ENCODE measurements at places on chromosomes 12 and 14. TPM values are rescaled to one million over a fixed set of nuclear protein-coding genes. Genes with fewer than 3 reads are reported as not detected.

GRCh38 chr12:96334502-96334901, 65.7 kb downstream of the CDK17 start:
- no peaks in the 10 kb centered on the region for H3K4me1 ChIP-seq
- DNase-seq: no peak
- H3K36me3 ChIP-seq: no peaks in the 10 kb centered on the region
- H3K27me3 ChIP-seq: no peaks in the 10 kb centered on the region

DNA sequence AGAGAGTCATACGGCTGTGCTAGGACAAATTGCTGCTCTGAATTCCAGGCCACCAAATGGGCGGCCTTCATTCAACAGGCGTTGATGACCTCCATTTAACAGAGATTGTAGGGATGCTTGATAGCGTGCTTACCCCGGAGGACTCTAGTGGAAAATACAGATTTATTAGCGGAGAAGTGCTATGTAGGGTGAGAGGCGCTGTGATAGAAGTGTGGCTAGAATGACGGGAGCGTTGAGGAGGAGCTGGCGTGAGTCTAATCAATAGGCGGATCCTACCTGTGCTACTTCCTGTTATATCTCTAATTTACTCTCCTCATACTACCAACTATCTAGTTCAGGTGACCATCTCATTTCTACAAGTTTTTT, 668 bp downstream of the MRPS35 start:
- DNase-seq: no peak
- no peaks in the 10 kb centered on the region for H3K36me3 ChIP-seq
- H3K4me3 ChIP-seq: peak overlapping the region; percentile 98
- no peaks in the 10 kb centered on the region for H3K4me1 ChIP-seq

DNA sequence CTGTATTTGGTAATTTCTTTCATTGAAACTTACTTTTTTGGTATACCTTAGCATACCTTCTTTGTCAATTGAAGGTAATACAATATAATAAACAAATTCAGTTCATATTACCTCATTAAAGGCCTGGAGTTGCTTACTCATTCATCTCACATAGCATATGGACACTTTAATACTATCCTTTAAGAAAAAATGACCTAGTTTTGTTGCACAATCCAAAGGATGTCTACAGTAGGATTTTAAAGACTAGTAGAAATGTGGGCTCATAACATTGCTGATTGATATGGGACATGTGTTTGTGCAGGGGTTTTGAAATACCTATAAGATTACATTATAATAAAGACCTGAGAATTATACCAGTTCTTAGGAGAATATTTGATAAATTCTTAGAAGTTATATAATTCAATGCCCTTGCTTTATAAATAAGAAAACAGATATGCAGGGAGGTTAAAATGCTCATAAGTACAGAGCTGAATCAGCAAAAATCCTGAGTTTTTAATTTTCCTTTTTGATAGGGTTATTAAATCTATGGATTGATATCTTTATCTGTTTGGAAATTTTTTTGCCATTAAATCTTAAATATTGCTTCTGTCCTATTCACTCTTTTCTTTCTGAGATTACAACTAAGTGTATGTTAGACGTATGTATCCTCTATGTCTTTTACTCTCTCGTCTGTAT, 352.1 kb downstream of the ATP23 start:
- H3K36me3 ChIP-seq: no peaks in the 10 kb centered on the region
- no peak for DNase-seq
- H3K27ac ChIP-seq: no peak overlapping the region
- H3K27me3 ChIP-seq: no peaks in the 10 kb centered on the region

DNA sequence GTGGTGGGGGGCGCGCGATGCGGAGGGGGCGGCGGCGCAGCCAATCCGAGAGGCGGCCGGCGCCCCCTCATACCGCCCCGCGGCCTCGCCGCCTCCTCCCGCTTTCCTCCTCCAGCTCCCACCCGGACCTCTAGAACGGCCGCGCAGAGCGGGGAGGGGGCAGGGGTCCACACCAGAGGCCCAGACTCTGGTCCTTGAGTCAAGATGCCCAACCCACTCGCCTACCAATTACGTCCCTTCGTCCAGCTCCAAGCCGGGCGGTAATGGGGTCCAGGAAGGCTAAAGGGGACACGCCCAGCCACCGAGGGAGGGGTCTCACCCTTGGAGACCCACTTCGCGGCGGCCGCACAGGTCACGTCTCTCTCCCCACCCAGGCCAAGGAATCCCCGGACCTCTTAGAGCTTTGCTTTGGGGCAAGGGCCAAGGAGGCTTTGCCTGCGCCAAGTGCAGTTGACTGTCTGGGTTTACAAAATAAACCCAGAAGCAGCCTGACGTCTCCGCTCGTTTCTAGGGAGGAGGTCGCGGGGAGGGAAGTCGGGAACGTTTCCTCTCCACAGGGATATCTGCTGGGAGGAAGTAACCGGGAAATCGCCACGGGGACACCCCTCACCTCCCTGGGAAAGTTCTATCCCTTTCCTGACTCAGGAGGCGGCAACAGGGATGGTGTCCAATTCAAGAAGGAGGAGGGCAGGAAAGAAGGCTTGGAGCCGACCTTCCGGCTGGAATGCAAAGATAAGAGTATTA, 394 bp upstream of the AMIGO2 start:
- H3K27ac ChIP-seq: peak overlapping the region; percentile 77
- H3K36me3 ChIP-seq: no peaks in the 10 kb centered on the region
- peaks cover 9% of the 10 kb centered on the region for H3K27me3 ChIP-seq
- no peaks in the 10 kb centered on the region for H3K4me1 ChIP-seq
- H3K4me3 ChIP-seq: peak overlapping the region; percentile 55

GRCh38 chr12:92619026-92619425, 83.8 kb upstream of the PLEKHG7 start:
- H3K27ac ChIP-seq: no peak overlapping the region
- H3K4me3 ChIP-seq: no peak overlapping the region
- no peaks in the 10 kb centered on the region for H3K4me1 ChIP-seq
- no peaks in the 10 kb centered on the region for H3K36me3 ChIP-seq
- no peak for DNase-seq

DNA sequence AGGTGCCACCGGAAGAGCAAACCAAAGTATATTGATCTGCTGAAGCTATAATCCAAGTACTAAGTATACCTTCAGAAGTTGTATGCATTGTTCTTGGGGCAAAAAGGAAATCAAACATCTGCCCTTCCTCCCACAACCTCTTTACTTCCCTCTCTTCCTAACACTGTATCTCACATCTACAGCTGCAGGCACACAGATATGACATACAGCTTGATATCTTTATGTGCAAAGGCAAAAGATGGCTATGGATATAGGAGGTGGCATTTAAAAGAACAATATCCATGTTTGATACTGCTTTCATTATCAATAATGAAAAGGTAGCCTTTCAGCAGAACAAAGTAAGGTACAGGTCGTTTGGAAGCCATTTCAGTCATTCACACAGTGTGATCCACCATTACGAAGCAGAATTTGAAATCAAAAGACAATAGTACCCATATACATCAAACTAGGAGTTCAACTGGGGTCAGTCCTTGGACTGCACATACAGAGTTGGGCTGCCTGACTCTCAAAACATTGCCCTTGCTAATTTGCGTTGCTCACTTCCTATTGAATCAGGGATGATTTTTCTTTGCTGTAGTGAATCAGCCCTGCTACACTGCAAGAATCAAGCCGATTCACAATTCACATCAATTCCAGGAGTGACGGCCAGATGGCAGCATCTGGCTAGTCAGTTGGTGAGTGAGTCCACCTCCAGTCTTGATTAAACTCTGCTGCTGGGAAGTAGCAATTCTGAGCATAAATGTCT, 8.9 kb downstream of the ANG start:
- H3K27ac ChIP-seq: no peak overlapping the region
- DNase-seq: peak; percentile 80
- no peaks in the 10 kb centered on the region for H3K36me3 ChIP-seq
- no peaks in the 10 kb centered on the region for H3K27me3 ChIP-seq

GRCh38 chr12:31236998-31237637, 88.8 kb downstream of the SINHCAF start:
- H3K4me3 ChIP-seq: no peak overlapping the region
- no peak overlapping the region for H3K27ac ChIP-seq
- H3K27me3 ChIP-seq: no peaks in the 10 kb centered on the region
- no peaks in the 10 kb centered on the region for H3K4me1 ChIP-seq

DNA sequence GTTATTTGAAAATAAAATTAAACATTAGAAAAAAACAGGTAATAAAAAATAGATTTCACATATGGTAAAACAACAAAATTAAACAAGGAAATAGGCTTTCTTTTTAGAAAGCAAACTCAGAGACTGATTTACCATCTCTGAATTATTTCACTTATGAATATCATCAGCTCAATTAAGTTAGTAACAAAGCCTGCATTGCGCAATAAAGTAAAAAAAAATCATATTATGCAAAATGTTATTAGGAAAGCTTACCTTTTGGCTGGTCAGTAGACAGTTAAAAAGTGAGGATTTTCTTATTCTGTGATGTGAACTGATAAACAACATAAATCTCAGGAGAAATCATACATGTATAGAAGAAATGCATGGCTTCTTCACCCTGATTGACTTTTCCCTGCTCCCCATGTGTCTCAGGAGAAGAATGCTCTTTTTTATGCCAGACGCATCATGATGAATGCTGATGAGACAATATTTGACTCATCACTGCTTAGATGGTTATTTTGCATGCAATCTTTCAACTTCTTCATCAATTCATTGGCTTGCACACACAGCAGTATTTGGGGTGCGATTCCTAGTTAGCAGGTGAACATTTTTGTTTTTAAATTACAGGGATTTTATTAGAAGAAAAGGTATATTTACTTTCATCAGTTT, 124.5 kb upstream of the USP15 start:
- DNase-seq: no peak
- H3K27me3 ChIP-seq: no peaks in the 10 kb centered on the region
- no peak overlapping the region for H3K4me3 ChIP-seq
- no peaks in the 10 kb centered on the region for H3K4me1 ChIP-seq
- H3K36me3 ChIP-seq: no peaks in the 10 kb centered on the region
- H3K27ac ChIP-seq: no peak overlapping the region

GRCh38 chr14:99508896-99509629, 27.9 kb downstream of the CCNK start:
- peak; percentile 20 for DNase-seq
- H3K27me3 ChIP-seq: no peaks in the 10 kb centered on the region
- H3K4me1 ChIP-seq: no peaks in the 10 kb centered on the region
- no peak overlapping the region for H3K4me3 ChIP-seq

GRCh38 chr14:106269029-106269428, 742.6 kb downstream of the TMEM121 start:
- DNase-seq: no peak
- H3K4me3 ChIP-seq: no peak overlapping the region
- H3K36me3 ChIP-seq: no peaks in the 10 kb centered on the region
- H3K27ac ChIP-seq: no peak overlapping the region
- H3K27me3 ChIP-seq: no peaks in the 10 kb centered on the region

DNA sequence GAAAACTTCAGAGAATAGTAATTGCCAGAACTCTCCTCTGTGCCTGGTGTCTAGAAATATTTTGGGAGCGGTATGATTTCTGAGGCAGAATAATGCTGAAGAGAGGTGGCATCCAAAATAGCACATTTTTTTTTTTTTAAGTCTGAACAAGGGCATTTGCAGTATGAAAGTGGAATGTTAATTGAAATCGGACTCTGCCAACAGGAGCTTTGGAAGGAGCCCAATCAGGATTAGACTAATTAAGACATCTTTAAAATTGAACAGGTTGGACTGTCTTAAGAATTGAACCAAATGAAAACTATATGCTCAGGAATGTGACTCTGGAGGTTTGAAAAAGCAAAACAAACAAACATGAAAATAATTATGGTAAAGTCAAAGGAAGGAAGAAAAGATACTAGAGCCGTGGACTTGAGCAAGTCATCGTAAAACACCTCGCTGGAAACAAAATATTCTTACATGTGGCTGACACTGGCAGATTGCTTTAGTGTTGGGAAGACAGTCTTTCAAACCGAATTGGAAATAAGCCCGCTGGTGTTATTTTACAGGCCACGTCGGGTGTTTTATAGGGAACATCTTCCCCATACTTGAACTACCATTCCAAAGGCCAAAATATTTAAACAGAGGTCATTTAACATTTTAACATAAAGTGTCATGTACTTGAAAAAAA, 436.3 kb downstream of the VRK1 start:
- no peak for DNase-seq
- no peaks in the 10 kb centered on the region for H3K27me3 ChIP-seq
- no peak overlapping the region for H3K4me3 ChIP-seq

DNA sequence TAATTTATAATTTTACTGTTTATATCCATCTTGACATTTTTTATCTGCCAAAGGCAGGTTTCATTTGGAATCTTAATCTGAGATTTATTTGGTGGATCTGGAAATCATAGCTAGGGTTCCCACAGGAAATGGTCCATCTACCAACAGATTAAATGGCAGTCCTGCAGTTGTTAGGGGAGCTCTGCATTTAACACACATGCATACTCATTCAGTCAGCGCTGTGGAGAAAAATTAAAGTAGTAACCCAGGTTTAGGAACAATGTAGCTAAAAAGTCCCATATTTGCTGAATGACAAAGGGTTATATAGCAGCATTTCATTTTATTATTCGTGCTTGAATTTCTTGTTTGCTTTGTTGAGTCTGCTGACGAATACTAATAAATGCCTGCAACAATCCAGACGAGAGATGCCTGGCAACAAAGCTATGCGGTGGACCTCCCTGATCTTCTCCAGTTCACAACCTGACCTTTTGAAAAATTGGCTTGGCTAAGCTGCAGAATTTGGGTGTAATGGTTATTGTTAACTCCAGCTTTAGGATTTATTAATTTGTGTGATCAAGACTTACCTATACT, 59.8 kb downstream of the MIPOL1 start:
- H3K27me3 ChIP-seq: no peaks in the 10 kb centered on the region
- no peaks in the 10 kb centered on the region for H3K4me1 ChIP-seq
- no peak for DNase-seq
- H3K27ac ChIP-seq: no peak overlapping the region
- H3K4me3 ChIP-seq: no peak overlapping the region

- H3K36me3 ChIP-seq: peaks cover 9% of the 10 kb centered on the region
- no peak overlapping the region for H3K4me3 ChIP-seq
- no peak overlapping the region for H3K27ac ChIP-seq
Observed at GRCh38 chr14:50127802-50128201, 11.4 kb upstream of the VCPKMT start.

GRCh38 chr14:91310606-91311283, 66.2 kb upstream of the GPR68 start:
- no peak overlapping the region for H3K4me3 ChIP-seq
- no peaks in the 10 kb centered on the region for H3K27me3 ChIP-seq
- H3K4me1 ChIP-seq: no peaks in the 10 kb centered on the region
- H3K27ac ChIP-seq: no peak overlapping the region
- no peak for DNase-seq

DNA sequence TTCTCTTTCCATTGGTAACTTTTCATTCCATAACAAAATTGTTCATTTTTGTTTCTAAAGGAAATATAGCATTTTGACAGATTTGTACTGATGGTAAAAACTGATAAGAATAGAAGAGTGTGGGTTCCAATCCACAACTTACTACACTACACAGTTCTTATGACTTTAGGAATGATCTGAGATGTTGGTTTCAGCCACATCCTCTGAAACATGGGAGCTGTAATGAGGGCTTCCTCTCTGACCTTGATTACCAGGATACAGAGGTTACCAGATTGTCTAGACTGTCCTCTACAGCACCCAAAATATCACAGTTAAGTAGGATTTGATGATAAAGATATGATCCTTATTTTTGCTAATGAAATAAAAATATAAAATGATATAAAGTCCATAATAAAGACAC, 1184.6 kb downstream of the FLRT2 start:
- DNase-seq: no peak
- no peak overlapping the region for H3K27ac ChIP-seq
- H3K27me3 ChIP-seq: no peaks in the 10 kb centered on the region
- no peaks in the 10 kb centered on the region for H3K36me3 ChIP-seq
- H3K4me3 ChIP-seq: no peak overlapping the region
- no peaks in the 10 kb centered on the region for H3K4me1 ChIP-seq

ARF6 gene
- total RNA-seq: 136 TPM

DPY19L2 gene
- total RNA-seq: 1.3 TPM

TTC9 gene
- 0.66 TPM for total RNA-seq

ACSM4 gene
- total RNA-seq: not detected

AMIGO2 gene
- total RNA-seq: 11.1 TPM

CYP46A1 gene
- 0.25 TPM for total RNA-seq

ASB2 gene
- 1.3 TPM for total RNA-seq

B3GNT4 gene
- 0.69 TPM for total RNA-seq
